ENCODE measurements at places on chromosomes 11 and 22. TPM values are rescaled to one million over a fixed set of nuclear protein-coding genes. Genes with fewer than 3 reads are reported as not detected.

CAT gene
- 72.0 TPM for total RNA-seq

FAM227A gene
- 17.2 TPM for total RNA-seq

NEU3 gene
- total RNA-seq: 22.8 TPM

SCGB1D2 gene
- total RNA-seq: not detected

OR5AL1 gene
- not detected for total RNA-seq

FAM89B gene
- 39.4 TPM for total RNA-seq

NXPE1 gene
- total RNA-seq: not detected

EFCAB6 gene
- 12.5 TPM for total RNA-seq

APOL1 gene
- 0.63 TPM for total RNA-seq

C22orf42 gene
- total RNA-seq: not detected

TSKU gene
- 14.7 TPM for total RNA-seq

CD6 gene
- not detected for total RNA-seq

All from parietal lobe (tissue), 2 donors.